ENCODE measurements at places on chromosomes 12 and 14.

GRCh38 chr12:124681779-124682391 is 114.5 kb upstream of the NCOR2 start:
- DNase-seq = no peak

- DNase-seq = no peak
Measured at GRCh38 chr14:61872452-61872851, 110.2 kb downstream of the SNAPC1 start.

DNA sequence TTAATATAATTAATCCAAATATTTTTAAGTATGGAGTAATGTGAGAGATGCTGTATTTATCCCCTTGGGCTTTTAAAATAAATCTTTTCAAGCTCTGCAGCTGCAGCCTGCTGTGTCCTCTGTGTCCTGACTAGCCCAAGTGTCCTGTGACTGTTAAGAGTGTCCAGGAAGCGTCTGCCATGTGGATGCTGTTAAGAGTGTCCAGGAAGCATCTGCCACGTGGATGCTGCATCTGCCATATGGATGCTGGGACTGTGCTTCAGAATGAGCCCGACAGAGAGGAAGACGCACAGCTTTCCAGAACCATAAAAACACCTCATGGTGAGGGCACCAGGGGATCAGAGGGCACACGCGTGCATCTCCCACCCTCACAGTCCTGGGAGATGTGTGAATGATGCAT is 307.2 kb downstream of the ADGRD1 start:
- no peak for DNase-seq

- no peak for DNase-seq
Measured at GRCh38 chr14:85333313-85333712, 196.6 kb upstream of the FLRT2 start.

GRCh38 chr14:45377166-45377565 is 124.2 kb upstream of the MIS18BP1 start:
- DNase-seq = no peak

DNA sequence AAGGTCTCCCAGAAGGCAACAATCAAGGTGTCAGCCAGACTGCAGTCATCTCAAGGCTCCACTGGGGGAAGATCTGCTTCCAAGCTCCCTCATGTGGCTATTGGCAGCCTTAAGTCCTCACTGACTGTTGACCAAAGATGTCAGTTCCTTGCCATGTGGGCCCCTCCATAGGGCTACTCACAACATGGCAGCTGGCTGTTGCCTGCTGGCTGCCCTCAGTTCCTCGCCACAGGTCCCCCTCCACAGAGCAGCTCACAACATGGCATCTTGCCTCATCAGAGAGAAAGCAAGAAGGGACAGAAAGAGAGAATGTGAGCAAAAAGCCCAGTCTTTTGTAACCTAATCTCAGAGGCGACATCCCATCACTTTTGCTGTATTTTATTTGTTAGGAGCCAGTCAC is 34.4 kb upstream of the EGLN3 start:
- DNase-seq = no peak

DNA sequence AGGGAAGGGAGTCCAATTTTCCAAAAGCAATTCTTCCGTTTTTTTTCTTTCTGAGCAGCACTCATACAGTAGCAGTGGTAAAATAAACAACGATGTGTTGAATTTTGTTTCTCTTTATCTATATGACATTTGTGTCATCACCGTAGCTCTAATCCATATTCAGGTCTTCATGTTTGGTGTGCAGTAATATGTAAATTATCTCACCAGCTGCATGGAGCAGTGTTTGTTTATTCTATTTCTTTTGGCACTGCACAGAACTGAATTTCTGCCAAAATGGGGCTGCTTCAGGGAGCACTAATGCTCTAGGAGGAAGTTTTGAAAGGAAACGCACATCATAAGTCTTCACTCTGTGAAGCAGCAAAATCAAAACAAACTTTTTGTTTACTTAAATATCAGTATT is 130.0 kb upstream of the NPAS3 start:
- DNase-seq = no peak

- no peak for DNase-seq
Measured at GRCh38 chr12:22318108-22318737, 16.3 kb downstream of the ST8SIA1 start.

GRCh38 chr12:51320695-51321320 is 3.2 kb downstream of the BIN2 start:
- no peak for DNase-seq

- DNase-seq = no peak
Measured at GRCh38 chr12:112307317-112308011, 74.8 kb downstream of the HECTD4 start.

DNA sequence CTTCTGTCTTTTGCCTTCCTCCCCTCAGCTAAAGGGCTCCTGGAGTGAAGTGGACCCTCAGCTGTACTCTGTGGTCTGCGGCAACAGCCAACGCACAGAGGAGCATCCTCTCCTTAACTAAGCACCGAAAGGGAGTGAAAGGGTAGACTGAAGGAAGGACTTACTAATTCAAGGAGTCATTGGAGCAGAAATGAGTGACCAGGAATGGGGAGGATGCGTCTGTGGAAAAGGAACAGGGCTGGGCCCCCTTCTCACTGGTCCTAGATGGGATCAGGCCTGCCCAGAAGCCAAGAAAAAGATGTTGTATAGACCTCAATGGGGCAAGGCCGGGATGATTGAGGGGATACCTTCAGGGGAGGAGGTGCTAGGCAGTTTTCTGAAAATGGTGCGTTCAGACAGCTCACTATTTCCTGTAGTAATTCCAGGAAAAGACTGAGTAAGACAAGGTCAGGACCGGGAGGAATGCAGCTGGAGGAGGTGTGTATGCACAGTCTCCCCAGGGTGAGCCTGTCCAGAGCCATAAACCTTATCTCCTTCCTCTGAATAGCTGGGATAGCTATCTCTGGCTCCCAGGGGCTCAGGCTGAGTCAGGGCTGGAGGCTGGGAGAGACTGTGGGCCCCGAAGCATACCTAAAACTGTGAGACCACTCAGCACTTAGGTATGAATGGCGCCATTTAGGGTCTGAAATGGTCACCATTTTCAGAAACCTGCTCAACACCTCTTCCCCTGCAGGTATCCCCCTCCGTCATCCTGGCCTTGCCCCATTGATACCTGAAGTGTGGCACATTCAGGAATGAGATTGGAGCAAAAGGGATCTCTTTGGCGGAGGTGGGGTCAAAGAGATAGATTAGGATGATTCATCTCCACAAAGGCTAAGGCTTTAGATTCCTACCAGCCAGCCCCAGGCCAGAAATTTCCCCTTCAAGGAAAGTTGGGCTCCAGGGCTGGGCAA is 20.2 kb upstream of the KRT8 start:
- no peak for DNase-seq

DNA sequence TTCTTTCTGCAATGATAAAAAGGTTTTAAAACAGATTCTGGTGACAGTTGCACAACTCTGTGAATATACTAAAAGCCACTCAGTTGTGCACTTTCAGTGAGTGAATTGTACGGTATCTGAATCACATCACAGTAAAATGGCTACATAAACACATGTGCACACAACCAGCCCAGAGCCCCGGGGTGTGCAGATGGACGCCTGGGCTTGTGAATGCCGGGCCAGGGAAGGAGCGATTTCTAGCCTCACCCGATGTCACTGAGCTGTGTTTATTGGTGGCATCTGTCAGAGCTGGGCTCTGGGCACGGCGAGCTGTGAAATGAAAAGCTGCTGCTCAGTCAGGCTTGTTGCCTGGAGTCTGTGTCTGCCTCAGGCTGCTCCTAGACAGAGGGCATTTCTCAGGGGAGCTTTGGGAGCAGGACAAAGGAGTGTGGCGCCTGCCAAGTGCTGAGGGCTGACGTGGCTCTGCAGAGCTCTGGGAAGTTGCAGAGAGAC is 25.9 kb downstream of the RHOF start:
- no peak for DNase-seq

GRCh38 chr14:55433880-55434804 is 6.3 kb downstream of the TBPL2 start:
- no peak for DNase-seq

DNA sequence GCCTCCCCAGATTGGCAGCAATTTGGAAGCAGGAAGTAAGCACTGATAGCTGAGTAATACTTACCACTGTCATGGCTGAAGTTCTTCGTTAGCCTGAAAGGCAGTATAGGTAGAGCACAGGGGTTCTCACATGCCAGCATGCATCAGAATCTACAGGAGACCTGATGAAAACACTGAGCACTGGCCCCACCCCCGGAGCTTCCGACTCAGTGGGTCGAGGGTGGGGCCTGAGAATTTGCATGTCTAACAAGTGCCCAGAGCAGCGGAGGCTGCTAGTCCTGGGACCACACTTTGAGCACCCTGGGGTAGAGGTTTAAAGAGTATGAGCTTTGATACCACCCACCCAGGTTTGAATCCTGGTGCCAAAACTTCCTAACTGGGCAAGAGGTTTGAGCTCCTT is 89.6 kb downstream of the FBXW8 start:
- no peak for DNase-seq

GRCh38 chr12:131756441-131756840 is 45.6 kb downstream of the SFSWAP start:
- DNase-seq = no peak

- no peak for DNase-seq
Measured at GRCh38 chr14:72568296-72568992, 325.5 kb downstream of the DPF3 start.

GRCh38 chr12:132377147-132377546 is 47.8 kb upstream of the GALNT9 start:
- DNase-seq = no peak

- DNase-seq = peak; percentile 14
Measured at GRCh38 chr12:14845350-14845750, 2.0 kb upstream of the ART4 start.

GRCh38 chr12:55720894-55721444 is 776 bp downstream of the RDH5 start:
- DNase-seq = no peak

- no peak for DNase-seq
Measured at GRCh38 chr14:78566859-78567172, 396.6 kb downstream of the NRXN3 start.

DNA sequence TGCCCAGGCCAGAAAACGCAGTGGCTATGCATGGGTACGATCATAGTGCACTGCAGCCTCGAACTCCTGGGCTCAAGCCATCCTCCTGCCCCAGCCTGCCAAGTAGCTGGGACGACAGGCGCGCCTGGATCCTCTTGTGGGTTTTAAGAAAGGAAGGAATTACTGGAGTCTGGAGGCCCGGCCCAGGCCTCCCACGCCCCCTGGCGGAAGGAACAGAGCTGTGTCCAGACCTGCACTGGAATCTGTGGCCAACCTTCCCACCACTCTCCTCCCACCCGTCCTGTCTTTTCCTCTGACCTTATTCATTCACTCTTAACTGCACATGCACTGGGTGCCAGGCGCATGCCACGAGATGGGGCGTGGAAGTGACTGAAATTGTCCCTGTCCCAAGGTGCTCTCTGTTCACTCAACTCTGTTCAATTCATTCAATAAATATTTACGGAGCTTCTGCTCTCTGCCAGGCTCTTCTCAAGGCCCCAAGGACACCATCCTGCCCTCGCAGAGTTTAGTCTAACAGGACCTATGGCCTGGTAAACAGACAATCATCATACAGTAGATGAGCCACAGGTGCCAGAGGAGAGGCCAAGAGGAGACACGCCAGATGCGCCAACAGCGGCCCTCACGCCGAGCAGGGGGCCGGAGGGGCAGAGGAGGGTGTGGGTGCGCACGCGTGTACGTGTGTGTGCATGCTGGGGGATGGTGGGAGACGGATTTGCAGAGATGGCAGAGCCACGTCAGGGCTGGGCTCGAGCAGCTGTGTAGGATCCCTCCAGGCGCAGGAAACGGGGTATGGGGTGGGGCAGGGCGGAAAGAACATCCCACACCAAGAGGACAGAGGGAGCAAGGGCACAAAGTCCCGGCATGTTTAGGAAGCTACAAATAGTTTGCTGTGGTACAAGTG is 13.7 kb upstream of the TMEM106C start:
- DNase-seq = peak; percentile 76

DNA sequence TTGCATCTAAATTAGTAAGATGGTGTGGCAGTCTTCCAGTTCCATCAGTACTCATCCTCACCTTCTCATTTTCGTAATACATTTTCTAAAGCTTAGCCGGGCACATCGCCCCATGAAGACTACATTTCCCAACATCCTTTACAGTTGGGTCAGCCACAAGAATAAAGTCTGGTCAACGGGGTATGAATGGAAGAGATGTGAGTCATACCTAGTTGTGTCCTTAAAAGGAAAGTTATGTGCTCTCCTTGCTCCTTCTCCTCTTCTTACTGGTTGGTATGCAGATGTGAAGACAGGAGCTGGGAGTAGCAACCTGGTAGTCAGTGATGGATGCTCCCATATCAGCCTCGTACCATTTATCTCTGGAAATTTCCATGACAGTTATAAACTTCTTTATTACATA is 35.9 kb upstream of the EGLN3 start:
- no peak for DNase-seq

- no peak for DNase-seq
Measured at GRCh38 chr12:116996093-116996492, 85.3 kb downstream of the FBXW8 start.

DNA sequence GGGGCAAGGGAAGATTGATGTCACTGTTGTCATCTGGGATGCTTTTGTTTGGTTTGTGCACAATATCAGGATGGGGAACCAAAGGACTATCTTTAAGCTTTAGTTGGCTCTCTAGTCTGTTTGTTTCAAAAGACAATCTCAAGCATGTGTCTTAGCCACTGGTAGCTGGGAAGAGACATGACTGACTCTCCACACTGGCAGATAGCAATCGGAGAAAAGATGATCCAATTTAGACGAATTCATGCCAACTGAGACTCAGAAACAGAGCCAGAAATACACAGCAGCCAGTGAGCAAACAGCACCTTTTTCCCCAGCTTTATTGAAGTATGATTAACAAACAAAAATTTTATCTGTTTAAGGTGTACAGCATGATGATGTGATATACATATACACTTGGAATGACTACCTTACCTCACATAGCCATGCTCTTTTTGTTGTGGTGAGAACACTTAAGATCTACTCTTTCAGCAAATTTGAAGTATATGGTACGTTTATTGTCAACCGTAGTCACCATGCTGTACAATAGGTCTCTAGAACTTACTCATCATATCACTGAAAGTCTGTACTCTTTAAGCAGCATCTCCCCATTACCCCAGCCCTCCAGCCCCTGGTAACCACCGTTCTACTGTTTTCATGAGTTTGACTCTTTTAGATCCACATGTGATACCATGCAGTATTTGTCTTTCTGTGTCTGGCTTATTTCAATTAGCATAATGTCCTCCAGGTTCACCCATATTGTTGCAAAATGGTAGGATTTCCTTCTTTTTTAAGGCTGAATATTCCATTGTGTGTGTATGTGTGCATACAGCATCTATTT is 50.6 kb downstream of the DUSP16 start:
- no peak for DNase-seq
